H1 (cell line): ENCODE measurements at places on chromosomes 6 and 20.

DNA sequence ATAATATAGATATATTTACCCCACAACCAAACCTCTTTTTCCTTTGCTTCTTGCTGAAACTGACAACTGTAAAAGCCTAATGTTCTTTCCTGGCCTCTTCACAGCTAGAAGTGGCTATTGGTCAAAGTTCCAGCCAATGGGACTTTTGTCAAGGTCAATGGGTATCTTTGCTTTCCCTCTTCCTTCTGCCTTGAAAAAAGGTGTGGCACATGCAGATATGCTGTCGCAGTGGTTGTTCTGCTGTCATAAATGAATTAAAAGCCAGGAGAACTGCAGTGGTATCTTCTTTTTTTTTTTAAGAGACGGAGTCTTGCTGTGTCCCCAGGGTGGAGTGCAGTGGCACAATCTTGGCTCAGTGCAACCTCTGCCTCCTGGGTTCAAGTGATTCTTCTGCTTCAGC, 29.9 kb downstream of the MAN1A1 start:
- DNase-seq = no peak

DNA sequence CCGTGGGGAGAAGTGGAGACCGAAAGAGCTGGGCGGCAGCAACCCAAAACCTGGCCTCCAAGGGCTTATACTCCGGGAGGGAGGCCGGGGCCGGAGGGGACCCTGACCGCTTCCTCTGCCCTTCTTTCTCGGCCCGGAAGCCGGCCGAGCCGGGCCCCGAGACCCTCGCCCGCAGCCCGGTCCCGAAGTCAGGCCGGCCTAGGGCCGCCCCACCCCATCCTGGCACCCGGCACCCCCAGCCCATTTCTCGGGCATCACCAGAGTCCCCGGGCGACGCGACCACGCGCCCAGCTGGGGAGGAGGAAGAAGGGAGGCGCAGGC, 572 bp upstream of the ZDHHC14 start:
- no peak for DNase-seq

DNA sequence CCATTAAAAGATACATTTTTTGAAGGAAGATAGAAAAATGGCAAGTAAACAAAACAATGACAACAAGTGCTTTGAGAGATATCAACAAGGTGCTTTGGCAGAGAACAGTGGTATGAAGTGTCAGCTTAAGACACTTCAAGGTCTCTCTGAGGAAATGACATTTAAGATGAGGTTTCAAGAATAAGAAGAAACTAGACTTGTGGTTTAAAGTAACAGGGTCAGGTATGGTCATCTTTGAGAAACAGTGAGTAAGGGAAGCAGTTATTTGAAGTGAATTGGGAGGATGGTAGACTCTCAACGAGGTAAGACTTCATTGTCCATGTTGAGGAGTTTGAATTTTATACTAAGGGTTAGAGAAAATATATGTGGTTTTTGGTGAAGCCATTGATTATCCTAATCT, 77.8 kb downstream of the SYCP2L start:
- DNase-seq = no peak

DNA sequence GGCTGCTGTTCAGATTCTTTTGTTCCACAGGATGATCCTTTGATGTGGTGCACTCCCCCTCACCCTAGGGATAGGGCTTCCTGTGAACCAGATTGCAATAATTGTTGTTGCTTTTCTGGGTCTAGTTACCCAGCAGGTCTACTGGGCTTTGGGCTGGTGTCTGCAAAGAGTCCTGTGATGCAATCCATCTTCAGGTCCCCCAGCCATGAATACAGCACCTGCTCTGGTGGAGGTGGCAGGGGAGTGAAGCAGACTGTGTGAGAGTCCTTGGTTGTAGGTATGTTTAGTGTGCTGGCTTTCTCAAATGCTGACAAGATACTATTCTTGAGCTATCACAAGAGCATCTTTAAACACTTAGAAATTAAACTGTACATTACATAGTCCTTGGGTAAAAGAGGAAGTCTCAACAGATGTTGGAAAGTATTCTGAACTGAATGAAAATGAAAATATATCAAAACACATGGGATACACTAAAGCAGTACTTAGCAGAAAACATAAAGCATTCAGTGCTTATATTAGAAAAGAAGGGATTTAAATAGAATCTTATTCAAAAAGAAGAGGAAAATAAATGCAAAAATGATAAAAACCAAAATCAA, 49.1 kb upstream of the CCR6 start:
- no peak for DNase-seq

GRCh38 chr20:46931699-46932098, 37.1 kb downstream of the EYA2 start:
- no peak for DNase-seq
